ENCODE measurements at places on chromosomes 3 and 15.

DNA sequence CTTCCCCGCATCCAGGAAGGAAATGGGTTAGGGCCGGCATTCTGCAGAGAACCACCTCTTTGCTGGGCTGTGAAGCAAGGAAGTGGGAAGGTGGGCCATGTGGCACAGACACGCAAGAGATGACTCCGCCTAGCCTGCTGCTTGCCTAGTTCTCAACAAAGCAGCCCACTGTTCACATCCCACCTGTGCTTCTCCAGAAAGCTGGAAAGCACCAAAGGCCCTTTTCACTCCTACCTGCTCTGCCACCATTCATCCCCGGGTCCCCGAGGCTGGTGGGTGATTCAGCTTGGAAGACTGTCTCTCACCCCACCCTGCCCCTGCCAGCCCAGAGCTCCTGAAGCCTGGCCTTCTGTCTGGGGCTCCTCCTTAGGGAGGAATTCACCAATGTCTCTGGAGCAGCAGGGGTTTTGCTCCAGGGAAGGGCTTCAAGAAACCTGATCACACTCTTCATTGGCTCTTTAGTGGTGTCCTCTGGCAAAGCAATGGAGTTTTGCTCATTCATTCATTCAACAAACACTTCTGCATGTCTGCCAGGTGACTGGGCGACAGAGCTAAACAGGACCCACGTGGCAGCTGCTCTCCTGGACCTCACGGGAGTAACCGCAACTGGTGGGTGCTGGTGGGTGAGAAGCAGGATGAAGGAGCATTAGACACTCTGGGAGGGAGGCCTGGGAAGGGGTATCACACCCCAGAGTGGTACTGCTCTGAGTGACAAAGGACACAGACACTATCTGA, 145.4 kb upstream of the TLE3 start:
- no peak for DNase-seq

- no peak for DNase-seq
Measured at GRCh38 chr3:43019006-43019809, 40.1 kb downstream of the GASK1A start.

DNA sequence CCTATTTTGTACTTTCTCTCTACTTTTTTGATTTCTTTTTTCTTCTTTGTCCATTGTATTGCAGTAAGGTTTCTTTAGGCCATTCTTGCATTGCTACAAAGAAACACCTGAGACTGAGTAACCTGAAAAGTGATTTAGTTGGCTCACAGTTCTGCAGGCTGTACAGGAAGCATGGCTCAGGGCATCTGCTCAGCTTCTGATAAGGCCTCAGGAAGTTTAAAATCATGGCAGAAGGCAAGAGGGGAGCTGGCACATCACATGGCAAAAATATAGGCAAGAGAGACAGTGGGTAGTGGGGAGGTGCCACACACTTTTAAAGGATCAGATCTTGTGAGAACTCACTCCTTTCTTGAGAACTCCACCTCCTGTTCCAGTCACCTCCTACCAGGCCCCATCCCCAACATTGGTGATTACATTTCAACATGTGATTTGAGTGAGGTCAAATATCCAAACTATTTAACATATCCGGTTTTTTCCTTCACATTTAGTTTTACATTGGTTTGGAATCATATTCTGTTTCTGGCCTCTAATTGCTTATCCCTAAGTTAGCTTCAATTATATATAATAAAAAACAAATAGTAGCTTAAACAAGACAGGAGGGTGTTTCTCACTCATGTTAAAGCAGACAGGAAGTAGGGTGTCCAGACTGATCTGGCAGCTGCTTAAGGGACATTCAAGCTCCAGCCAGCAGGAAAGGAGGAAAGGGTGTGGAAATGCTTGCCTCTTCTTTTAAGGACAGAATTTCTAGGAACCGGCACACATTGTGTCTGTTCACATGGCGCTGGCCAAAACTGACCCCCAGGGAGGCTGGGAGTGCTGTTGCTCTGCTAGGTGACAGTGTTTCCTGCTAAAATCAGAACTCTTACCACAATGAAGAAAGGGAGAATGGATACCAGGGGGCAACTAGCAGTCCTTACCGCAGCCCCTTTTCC, 28.8 kb upstream of the SKOR1 start:
- no peak for DNase-seq

GRCh38 chr15:71807125-71807629, 3.2 kb upstream of the NR2E3 start:
- DNase-seq = no peak

DNA sequence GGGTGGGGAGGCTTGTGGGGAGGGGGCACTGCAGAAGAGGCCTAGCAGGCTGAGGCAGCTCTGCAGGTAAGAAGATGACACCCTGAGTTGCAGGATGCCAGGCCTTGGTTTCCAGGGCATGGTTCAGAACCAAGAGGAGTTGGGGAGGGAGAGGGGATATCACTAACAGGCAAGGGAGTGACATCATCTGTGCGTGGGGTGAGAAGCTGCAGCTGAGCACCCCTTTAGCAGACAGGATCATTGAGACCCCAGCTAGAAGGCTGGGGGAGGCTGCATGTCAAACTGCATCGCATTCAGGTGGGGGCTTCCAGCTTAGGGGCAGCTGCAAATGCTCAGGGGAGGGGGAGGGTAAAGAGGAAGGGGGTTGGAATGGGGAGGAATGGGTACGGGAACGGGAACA, 23.0 kb downstream of the CACNA2D2 start:
- DNase-seq = no peak

GRCh38 chr3:132504375-132504933, 87.2 kb downstream of the DNAJC13 start:
- no peak for DNase-seq

DNA sequence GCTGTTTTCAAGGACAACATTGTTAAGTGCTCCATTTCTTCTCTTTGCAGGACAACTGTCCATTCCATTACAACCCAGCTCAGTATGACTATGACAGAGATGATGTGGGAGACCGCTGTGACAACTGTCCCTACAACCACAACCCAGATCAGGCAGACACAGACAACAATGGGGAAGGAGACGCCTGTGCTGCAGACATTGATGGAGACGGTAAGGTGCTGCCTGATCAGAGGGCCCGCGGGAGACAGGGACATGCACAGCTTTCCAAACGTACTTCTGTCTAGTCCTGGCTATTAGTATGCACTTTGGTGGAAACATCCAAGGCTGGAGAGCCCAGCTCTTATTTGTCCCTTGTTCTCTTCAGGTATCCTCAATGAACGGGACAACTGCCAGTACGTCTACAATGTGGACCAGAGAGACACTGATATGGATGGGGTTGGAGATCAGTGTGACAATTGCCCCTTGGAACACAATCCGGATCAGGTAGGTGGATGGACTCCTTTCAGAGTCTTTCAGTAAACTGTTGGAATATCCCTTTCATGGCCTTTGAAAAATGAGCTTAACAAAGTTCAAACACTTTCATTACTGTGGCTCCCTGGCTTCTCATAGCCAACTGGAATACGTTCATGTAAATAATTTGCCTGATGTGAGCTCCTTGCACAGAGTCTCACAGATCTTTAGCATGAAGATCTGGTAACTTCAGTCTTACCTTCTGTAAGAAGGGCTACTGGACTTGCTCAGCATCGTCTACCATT, 10.4 kb downstream of the THBS1 start:
- no peak for DNase-seq

GRCh38 chr3:106745344-106746168, 631.7 kb upstream of the CCDC54 start:
- no peak for DNase-seq

Data from HT1080 (cell line).